G401 (cell line): ENCODE measurements at places on chromosomes 6 and 20. TPM values are rescaled to one million over a fixed set of nuclear protein-coding genes. Genes with fewer than 3 reads are reported as not detected.

DNA sequence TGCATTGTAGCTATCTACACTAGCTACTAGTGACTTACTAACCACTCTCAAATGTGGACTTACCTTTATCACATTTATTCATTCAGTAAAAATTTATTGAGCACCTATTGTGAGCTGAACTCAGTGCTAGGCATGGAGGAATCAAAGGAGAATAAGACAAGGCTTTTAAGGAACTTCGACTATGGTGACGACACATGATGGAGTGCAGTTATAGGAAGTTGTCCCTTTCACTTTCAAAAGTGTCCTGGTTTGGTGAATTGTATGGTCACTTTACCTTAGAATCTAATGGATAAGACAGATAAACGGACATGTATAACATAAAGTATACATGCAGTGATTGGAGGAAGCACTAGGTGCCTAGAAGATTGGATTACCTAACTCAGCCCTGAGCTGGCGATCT, 4.3 kb downstream of the AKAP7 start:
- DNase-seq = no peak

- DNase-seq = no peak
Observed at GRCh38 chr6:157158456-157158855, 164.9 kb downstream of the TMEM242 start.

KIAA1755 gene
- total RNA-seq = not detected in 2 replicates

- DNase-seq = no peak
Observed at GRCh38 chr6:44428682-44429081, 41.2 kb downstream of the CDC5L start.

GRCh38 chr6:30485236-30485635, 4.1 kb upstream of the HLA-E start:
- no peak for DNase-seq

DNA sequence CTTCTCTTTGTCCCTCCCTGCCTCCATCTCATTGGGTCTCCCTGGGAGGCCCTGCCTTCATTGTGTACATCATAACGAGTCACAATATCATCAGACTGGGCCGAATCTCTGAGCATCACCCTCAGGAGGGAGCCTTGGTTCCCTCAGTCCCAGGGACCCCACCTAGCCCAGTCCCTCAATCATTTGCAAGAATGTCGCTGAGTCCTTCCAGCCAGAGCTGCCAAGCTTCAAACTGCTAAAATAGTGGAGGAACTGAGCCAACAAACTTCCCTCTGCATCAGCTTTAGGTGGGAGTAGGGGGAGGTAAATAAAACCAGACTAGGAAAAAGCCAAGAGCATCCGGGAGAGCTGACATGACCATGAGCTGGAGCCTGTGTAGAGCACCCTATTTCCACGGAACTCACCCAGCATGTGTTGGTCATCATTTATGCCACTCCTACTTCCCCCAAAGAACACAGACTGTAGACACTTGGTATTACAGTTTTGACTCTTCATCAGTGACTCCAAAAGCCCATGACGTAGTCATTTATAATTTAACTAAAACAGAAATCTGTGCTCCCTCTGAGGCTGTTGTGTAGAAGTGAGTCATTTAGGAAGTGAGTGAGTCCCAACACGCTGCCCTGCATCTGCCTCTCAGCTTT, 28.8 kb upstream of the IL17A start:
- no peak for DNase-seq

DNA sequence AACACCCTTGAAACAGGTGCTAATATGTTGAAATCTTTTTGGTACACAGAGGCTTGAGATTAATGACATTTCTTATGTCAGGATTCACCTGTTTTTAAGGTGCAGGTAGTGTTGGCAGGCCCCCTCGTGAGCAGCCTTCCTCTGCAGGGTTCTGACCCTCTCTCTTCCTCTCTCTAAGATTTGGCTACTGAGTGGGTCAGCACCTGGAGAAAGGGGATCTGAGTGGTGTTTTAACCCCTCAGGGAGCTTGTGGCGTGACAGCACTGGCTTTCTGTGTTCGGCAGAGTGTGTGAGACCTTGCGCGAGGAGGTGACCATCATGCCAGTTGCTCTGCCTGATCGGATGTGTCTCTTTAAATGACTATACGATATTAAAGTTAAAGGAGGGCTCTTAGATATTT, 37.1 kb downstream of the HIVEP1 start:
- DNase-seq = no peak

- no peak for DNase-seq
Observed at GRCh38 chr6:20840675-20841074, 306.4 kb downstream of the CDKAL1 start.

DNA sequence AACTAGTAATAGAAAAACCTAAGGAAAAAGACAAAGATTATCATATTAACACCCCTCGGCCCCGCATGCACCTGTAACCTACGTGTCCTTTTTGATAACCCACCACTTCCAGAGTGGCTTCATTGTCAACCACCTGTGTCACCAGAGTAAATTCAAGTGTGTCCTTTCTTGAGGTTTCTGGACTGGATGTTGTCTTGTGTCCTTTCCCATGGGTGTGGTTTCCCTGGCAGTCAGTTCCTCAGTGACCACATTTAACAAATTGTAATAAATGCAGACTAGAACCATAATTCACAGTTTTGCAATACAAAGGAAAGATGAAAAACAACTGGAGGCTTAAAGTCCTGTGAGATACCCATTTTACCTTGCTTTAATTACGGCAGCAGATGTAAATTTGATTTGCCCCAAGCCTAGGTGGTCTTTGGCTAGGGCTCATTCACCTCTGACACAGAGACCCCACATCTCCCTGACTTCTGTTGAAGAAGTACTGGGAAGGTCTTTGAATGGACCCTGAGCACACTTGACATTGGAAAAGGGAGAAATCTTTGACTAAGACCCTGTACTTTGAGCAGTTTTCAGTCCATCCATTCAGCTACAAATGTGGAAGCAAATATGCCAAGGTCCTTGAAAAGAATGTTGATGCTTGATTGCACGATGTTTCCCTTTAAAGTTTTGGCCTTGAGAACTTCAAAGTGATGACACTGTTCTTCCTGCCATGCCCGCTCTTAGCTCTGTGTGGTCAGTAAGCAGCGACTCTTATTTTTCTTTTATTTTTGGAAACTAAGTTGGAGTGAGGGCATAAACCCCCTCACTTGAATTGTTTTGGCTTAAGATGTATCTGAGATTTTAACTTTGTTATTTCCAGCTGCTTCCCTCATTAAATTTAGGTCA, 232.4 kb downstream of the UST start:
- DNase-seq = no peak

- no peak for DNase-seq
Observed at GRCh38 chr6:95819939-95820338, 195.8 kb upstream of the FUT9 start.

- peak; percentile 47 for DNase-seq
Observed at GRCh38 chr20:59157961-59158541, 5.6 kb upstream of the ZNF831 start.

GRCh38 chr6:6090861-6091607, 84.3 kb upstream of the NRN1 start:
- no peak for DNase-seq

DNA sequence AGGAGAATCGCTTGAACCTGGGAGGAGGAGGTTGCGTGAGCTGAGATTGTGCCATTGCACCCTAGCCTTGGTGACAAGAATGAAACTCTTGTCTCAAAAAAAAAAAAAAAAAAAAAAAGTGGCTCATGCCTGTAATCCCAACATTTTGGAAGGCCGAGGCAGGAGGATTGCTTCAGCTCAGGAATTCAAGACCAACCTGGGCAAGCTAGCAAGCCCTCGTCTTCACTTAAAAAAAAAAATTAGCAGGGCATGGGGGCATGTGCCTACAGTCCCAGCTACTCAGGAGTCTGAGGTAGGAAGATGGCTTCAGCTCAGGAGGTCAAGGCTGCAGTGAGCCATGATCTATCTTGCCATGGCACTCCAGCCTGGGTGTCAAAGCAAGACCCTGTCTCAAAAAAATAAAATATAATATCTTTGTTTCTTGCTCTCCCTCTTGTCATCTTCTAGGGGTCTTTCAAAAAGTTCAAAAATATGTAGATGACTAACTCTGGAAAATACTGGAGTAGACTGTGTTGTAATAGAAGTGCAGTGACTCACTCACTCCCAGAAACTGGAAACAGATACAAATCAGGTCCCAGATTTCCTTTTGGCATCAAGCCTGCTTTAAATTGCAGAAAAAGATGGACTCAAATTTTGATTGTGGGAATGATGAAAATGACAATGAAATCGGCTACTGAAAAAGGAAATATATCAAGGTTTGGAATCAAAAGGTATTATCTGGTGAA, 2.8 kb upstream of the GINM1 start:
- DNase-seq = no peak

- no peak for DNase-seq
Observed at GRCh38 chr6:878179-878578, 185.2 kb upstream of the EXOC2 start.

- peak; percentile 2 for DNase-seq
Observed at GRCh38 chr6:13767121-13767808, 47.1 kb downstream of the MCUR1 start.

GMEB2 gene
- 19.3 and 19.7 TPM in 2 replicates for total RNA-seq

CLDN20 gene
- not detected in 2 replicates for total RNA-seq

DNA sequence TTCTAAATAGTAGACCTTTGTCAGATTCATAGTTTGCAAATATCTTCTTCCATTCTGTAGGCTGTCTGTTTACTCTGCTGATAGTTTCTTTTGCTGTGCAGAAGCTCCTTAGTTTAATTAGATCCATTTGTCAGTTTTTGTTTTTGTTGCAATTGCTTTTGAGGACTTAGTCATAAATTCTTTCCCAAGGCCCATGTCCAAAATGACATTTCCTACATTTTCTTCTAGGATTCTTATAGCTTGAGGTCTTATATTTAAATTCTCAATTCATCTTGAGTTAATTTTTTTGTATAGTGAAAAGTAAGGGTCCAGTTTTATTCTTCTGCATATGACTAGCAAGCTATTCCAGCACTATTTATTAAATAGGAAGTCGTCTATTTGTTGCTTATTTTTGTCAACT, 287.0 kb downstream of the PACRG start:
- DNase-seq = no peak

PACRG gene
- not detected in 2 replicates for total RNA-seq

PRL gene
- total RNA-seq = not detected in 2 replicates

- no peak for DNase-seq
Observed at GRCh38 chr20:35049776-35050352, 42.7 kb downstream of the TRPC4AP start.

COL9A3 gene
- total RNA-seq = 8.6 TPM in 2 replicates

GRCh38 chr6:144712541-144712940, 427.4 kb downstream of the UTRN start:
- no peak for DNase-seq
